Fibroblast of upper back skin (primary cell): ENCODE measurements at places on chromosomes 3 and 15.
A peak's percentile ranks its signal among the peaks of the same experiment; 100 is the strongest.

DNA sequence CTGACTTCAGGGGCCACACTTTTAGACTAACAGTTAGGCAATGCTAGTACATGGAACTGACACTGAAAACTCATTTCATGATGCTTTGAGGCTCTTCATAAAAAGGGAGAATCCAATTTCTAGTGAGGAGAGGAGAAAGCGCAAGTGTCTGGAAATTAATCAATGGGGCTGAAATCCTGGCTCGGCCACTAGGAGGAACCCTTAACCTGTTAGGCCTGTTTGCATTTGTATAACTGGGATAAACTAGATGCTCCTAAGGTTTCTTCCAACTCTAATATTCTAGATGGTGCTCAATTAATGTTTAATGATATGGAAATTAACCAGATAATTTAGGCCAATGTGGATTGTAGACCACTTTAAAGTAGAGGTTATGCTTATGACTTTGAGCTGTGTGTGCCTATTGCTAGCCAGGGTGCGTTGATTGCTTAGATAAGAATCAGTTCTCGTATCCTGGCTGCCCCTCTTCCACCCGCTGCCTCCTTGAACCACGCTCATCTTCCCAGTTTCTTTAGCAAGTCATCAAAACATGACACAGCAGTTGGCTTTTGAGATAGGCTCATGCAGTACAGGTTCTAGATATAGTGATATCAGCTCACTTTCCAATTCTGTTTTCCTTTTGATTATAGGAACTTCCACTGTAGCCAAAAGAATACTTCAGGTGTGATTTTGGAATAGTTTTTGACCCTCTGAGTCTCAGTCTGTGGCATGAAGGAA lies 16.8 kb upstream of the CRBN start:
- DNase-seq, result peak; percentile 11

GRCh38 chr3:191470080-191470479 lies 9.1 kb downstream of the PYDC2 start:
- no peak for DNase-seq

DNA sequence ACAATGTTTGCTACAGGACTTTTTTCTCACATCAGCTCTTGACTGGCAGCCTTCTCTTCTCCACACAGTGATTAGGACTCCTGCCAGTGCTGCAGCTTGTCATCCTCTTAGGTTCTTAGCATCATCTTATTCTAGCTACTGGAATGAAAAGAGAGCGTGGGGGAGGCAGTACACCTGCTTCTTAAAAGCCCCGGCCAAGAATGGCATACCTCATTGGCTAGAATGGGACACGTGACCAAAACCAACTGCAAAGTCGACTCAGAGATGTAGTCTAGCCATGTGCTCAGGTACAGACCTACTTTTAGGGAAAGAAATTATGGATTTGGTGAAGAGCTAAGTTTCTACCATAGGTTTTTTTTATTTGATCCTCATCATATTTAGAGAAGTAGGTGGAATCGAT lies 44.1 kb downstream of the RARB start:
- DNase-seq, result no peak

DNA sequence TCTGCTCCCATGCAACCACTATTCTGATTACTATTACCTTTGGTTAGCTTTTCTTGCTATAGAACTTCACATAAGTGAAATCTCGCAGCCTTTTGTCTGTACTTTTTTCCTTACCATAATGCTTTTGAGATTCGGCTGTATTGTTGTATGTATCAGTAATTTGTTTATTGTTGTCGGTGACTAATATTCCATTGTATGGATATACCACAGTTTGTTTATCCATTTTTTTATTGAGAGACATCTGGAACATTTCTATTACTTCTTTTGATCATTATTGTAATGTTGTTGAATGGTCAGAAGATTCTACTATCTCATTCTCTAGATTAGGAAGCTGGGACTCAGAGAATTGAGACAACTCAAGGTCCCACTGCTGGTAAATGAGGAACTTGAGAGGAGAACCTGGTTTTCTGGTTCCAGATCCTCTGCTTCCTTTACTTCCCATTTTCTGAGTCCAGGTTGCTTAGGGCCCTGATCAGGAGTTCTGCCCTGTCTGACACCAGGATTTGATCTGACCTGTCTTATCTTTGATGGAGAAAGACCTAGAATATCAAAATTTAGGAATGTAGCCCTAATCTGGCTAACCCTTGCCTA lies 18.2 kb upstream of the SPTSSB start:
- DNase-seq, result no peak

DNA sequence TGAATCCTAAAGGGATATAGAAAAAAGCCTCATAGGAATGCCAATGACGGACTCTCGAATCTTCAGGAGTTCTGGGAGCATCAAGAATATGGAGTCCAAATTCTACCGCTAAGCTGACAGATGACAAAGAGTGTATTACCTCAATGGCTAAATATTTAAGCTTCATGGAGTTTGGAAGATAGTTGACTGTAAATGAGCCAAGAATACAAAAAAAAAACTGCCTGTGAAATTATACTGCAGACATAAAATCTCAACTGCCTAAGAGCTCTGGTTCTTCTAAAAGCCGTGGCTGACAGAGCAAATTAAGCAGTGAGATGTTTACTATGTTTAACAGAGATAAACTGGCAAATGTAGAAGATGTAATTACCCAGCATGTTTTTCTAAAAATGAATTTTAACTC lies 140.0 kb downstream of the GADL1 start:
- DNase-seq, result peak; percentile 62

DNA sequence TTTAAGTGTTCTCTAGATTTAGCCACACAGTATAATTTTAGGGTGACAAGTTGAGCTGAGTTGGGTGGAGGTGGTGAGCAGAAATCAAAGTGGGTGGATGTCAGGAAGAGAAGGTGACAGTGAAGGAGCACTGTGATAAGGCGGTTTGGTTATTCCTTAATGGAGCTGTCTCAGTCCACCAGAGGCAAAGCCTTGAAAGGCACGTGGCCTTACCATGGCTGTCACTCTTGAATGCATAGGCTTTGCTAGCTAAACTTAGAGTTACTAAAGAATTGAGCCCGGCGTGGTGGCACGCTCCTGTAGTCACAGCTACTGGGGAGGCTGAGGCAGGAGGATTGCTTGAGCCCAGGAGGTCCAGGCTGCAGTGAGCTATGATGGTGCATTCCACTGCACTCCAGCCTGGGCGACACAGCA lies 560 bp upstream of the TTLL13 start:
- DNase-seq, result no peak

DNA sequence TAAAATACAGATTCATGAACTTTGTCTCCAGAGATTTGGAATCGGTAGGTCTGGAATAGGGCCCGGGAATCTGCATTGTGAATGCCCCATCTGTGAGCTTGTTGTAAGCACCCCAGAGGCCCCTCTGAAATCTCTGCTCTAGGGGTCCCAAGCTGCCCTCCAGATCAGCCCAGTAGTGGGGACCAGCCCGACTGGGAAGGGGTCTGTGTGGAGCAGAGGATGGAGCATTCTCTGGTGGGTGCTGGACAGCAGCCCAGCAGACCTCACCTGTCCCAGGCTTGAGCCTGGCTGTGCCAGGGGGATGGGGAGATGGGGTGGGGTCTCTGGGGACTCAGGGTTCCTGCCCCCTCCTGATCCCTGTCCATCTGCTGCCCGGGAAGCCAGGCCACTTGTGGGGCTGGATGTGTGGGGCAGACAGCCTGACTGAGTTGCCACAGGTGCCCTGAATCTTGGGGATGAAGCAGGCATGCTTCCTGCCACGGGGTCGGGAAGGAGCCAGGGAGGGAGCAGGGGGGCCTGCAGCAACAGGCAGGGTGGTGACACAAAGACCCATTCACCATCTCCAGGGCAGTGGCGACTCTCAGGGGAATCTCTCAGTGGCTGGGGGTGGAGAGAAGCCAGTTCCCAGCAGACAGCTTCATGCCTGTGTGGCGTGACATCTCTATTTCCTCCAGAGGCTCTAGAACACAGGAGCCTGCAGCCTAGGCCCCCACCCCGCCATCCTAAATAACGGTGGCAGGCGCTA lies 99.3 kb downstream of the WNT7A start:
- DNase-seq, result no peak

- DNase-seq, result no peak
Measured at GRCh38 chr15:52803467-52804306, 13.6 kb upstream of the ONECUT1 start.

DNA sequence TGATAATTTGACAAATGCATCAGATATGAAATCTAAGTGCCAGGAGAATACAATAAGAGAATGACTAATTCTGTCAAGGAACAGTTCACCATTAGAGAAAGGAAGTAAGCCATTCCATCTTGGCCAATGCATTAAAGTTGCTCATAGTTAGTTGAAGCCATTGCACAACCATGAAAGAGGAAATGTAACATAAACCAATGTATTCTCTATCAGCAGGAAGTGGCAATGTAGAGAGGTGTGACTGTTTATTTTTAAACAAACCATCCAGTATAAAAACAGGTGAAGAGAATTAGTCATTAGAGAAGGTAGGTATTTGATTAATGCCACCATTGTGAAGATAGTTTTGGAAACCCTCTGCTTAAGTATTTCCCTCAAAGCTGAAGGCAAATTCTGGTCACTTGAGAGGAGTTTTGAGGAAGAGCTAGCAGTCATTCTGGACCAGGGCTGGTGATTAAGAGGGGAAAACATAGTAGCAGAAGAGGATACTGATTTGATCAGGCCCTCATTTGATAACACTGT lies 10.7 kb upstream of the ANXA2 start:
- peak; percentile 88 for DNase-seq

DNA sequence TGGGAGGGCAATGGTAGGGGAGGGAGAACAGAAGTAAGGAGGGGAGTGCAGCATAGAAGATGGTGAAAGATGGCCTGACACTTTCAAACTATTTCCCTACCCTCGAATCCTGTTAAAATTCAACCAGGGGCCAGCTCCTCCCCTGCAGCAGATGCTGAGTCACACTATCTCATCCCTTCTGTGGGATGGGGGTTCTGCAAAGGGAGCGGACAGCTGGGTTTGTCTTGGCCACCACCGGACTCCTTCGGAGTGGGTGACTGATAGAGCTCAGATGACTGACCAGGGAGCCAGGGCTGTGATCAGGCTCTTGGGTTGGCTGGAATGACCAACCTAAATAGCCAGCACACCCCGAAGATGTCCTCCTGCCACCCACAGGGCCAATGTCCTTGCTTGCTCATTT lies 33.6 kb upstream of the TMCC1 start:
- no peak for DNase-seq

DNA sequence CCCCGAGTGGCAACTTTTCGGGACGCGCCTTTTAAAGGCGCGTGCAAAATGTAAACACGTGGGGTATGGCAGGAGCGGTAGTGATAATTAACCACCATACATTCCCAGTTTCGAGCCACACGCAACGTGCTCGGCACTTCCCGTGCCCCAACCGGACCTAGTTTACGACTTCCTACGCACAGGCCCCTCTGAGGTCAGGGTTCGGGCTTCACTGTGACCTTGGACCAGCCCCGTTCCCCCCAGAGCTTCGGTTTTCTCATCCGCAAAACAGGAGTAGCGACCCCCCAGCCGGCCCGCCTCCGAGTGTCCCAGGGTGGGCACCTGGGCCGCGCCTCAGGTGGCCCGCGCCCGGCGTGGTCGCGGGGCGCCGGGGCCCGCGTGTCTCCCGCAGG lies 451 bp downstream of the CHCHD4 start:
- DNase-seq, result peak; percentile 32

DNA sequence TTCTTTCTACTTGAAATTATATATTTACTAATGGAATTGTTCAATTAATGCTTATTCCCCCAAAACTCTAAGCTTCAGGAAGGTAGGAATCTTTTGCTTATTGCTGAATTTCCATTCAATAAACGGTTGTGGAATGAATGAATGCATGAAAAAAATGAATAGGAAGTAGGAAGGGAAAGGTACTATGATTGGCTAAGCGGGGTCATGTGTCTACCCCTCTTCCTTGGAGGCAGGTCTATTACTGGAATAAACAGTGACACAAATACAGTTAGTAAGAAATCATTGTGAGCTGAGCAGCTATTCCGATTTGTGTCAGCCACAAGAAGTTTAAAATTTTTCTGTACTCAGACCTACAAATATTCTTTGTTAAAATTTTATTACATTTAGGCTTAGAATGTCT lies 10.5 kb upstream of the TRA2B start:
- DNase-seq, result no peak

- DNase-seq, result no peak
Measured at GRCh38 chr3:191972714-191973398, 511.9 kb downstream of the PYDC2 start.

GRCh38 chr15:69951898-69952555 lies 145.7 kb downstream of the TLE3 start:
- peak; percentile 7 for DNase-seq

- DNase-seq, result no peak
Measured at GRCh38 chr15:62287066-62287857, 122.2 kb upstream of the C2CD4B start.

GRCh38 chr3:149470381-149470780 lies 4.1 kb upstream of the TM4SF4 start:
- DNase-seq, result no peak

DNA sequence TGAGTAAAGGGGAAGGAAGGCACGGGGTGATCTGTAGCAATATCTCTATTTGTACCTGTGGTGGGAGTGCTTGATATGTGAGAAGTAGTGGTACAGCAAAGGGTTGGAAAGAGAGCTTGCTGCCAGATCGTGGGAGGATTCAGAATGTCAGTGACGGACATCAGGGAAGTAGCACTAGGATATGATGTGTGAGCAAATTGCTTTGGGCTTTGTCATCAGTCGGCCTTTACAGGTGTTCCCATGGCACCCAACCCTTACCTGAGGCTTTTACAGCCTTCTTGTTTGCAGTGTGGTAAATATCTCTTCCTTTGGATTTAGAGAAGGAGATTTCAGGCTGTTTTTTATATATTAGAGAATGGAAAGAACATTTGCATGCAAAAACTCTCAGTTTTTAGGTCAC lies 29.8 kb downstream of the IL1RAP start:
- DNase-seq, result no peak

GRCh38 chr3:193982258-193982659 lies 153.7 kb upstream of the HES1 start:
- DNase-seq, result peak; percentile 56

- DNase-seq, result no peak
Measured at GRCh38 chr3:22734207-22734606, 468.9 kb upstream of the UBE2E2 start.

DNA sequence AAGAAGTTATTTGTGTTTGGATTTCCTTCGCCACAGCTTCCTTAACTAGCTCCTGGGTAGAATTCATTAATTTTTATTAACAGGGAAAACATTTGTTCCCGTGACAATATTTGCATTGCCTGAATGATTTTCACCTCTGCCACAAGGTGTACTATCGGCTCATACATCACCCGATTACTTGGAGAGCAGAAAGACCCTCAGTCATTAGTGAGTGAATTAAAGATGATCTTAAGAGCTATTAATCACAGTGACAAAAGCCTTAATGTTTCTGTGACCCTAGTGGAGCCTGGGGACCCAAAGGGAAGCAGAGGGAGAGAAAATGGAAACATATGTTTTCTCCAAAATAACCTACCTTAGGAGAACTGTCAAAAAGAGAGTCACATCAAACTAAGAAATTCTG lies 228.3 kb downstream of the MECOM start:
- no peak for DNase-seq

- DNase-seq, result peak; percentile 25
Measured at GRCh38 chr3:78926523-78926922, 841.3 kb downstream of the ROBO1 start.

- DNase-seq, result no peak
Measured at GRCh38 chr15:85600001-85600400, 194.7 kb downstream of the KLHL25 start.

- no peak for DNase-seq
Measured at GRCh38 chr3:28039829-28040228, 201.6 kb upstream of the CMC1 start.

GRCh38 chr3:190036631-190037030 lies 84.1 kb downstream of the P3H2 start:
- peak; percentile 77 for DNase-seq

- DNase-seq, result no peak
Measured at GRCh38 chr3:50254577-50255250, 14.2 kb upstream of the SEMA3B start.
